Fibroblast of the aortic adventitia (primary cell): ENCODE measurements at places on chromosomes 6 and 20. TPM values are rescaled to one million over a fixed set of nuclear protein-coding genes. Genes with fewer than 3 reads are reported as not detected.

PRSS35 gene
- total RNA-seq: 3.5 and 4.7 TPM in 2 replicates

GTSF1L gene
- not detected in 2 replicates for total RNA-seq

CD40 gene
- 0.45 and 1.5 TPM in 2 replicates for total RNA-seq

WFDC11 gene
- not detected in 2 replicates for total RNA-seq

NHSL1 gene
- 7.9 and 17.8 TPM in 2 replicates for total RNA-seq

TUBB1 gene
- not detected in 2 replicates for total RNA-seq

CCN2 gene
- 15.9 and 118 TPM in 2 replicates for total RNA-seq

HSPA12B gene
- total RNA-seq: 0.18 and 8.3 TPM in 2 replicates

PNLDC1 gene
- not detected in 2 replicates for total RNA-seq

SAYSD1 gene
- total RNA-seq: 15.9 and 27.8 TPM in 2 replicates

IYD gene
- total RNA-seq: under 0.01 TPM in 1 of 2 replicates, not detected in the other

PAK5 gene
- 0.16 TPM in 1 of 2 replicates, not detected in the other for total RNA-seq
